Kasumi-1 (cell line): ENCODE measurements at places on chromosomes 16 and 17.

GRCh38 chr17:28142305-28142704 is 99.8 kb downstream of the NLK start:
- no peak for DNase-seq

- no peak for DNase-seq
Measured at GRCh38 chr17:48241131-48241591, 133.6 kb downstream of the SNX11 start.

- DNase-seq, result peak; percentile 97
Measured at GRCh38 chr16:31696968-31697743, 169.5 kb downstream of the AHSP start.

- DNase-seq, result no peak
Measured at GRCh38 chr16:783404-784161, 4.6 kb downstream of the RPUSD1 start.

- no peak for DNase-seq
Measured at GRCh38 chr16:4976611-4977145, 18.5 kb downstream of the SEC14L5 start.

DNA sequence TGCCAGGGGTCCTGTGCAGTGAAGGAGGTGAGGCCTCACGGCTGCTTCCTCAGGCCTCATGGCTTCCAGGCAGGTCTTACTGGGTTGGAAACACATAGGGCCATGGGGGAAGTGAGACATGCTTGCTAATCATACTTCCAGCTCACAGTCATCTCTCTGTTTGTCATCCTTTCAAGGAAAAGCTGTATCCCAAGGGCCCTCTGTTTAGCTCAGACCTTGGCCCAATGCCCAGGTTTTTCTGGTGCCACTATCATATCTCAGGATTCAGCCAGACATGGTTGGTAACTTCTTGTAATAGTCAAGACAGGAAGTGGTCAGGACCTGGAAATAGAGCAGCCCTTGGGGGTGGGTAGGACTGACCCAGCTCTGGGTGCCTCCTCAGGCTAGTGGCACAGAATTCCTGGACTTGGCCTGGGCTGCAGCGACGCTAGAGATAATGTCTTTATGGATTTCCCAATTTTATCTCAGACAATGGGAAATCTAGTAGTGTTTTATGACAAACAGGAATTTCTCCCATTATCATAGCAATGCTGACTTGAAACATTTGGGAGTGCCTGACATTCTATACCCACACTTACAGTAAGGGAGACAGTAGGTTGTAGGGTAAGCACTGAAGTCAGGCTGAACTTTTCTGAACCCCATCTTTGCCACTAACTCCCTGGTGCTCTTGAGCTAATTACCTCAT is 13.5 kb upstream of the ITGB3 start:
- DNase-seq, result peak; percentile 81

GRCh38 chr17:16513873-16514272 is 21.9 kb upstream of the LRRC75A start:
- DNase-seq, result no peak

- peak; percentile 36 for DNase-seq
Measured at GRCh38 chr17:66339561-66339960, 37.1 kb downstream of the PRKCA start.

GRCh38 chr17:30292286-30292858 is 628 bp upstream of the BLMH start:
- peak; percentile 62 for DNase-seq

- no peak for DNase-seq
Measured at GRCh38 chr16:5607169-5607568, 509.6 kb upstream of the EEF2KMT start.

DNA sequence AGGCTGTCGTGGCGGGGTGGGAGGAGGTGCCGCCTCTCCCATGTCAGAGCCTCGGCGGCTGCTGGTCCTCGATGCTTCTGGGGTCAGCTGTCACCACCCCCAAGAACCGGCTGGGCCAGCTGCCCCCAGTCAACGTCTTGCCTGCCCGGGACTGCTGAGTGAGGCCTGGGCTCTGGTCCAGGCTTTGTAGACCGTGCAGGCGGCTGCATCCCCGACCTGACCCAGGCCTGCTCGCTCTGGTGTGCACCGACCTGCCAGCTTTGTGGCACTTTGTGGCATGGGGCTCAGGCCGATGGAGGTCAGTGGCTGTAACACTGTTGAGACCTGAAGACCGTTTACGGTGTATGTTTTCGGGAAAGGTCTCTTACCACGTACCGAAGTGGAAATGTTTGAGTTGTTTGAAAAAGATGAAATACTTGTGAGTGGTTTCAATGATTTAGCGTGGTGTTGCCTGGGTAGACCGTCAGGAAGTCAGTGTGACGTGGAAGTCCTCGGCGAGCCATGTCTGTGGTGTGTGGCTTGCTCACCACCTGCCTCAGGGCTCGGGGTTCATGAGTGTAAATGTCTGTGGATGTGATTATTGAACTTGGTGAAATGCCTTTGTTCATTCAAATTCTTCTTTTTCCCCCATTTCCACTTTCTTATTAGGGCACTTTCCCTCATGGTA is 53.2 kb upstream of the ZNF750 start:
- DNase-seq, result no peak

DNA sequence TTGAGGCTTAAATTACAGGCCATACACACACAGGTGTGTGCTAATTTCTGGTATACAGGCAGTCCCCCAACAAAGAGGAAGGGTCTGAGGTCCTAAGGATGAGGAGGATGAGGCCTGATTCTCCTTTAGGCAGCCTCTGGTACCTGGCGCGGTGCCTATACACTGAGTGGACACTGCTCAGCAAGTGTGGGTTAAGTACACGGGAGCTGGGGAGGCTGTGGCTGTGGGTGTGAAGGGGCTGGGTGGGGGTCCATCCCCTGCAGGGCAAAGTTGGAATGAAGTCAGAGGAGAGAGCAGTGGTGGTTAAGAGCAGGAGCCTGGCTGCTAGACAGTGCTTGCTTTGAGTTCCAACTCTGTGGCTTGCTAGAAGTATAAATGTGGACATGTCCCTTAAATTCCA is 10.9 kb downstream of the MRM1 start:
- DNase-seq, result no peak

- no peak for DNase-seq
Measured at GRCh38 chr17:77457572-77458201, 316.9 kb downstream of the SEC14L1 start.
